ENCODE measurements at places on chromosomes 1 and 21.

DNA sequence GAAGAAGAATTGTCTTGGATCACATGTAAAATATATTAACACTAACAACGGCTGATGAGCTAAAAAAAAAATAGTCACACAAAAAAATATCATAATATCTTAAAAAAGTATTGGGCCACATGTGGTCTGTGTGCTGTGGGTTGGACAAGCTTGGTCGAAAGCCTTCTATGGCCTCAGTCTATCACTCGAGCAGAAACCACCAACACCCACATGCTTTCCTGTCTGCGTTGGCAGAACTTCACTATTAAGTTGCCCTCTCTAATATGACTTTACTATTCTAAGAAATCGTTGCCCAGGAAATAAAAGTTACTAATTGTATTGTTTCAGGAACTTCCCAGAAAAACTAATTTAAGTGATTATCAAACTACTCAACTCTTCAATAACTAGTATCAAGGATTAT, 28.2 kb upstream of the ETS2 start:
- DNase-seq: no peak

DNA sequence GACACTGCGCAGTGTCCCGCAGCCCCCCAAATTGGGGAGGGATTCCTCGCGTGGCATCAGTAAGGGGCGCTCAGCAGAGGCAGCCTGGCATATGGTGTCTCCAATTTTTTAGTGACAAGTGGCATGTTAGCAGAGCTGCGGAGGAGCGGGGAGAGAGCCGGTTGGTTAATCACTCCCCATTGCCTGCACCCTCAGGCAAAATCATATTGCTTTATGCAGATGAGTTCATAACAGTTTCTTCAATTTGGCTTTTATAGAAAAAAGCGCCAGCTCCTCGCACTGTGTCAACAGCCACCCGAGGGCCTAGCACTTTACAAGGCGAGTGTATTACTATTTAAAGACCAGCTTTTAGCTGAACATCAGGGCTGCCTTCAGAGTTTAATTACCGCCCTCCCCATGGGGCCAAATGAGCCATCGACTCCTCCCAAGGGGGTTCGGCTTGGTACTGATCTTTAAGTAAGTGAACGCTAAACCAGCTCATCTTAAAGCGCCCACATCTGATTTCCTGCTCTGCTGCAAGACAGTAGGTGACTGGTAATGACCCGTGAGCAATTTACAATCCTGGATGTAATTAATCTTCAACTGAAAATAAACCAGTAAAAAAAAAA, 298.9 kb downstream of the DSCAM start:
- DNase-seq: no peak

DNA sequence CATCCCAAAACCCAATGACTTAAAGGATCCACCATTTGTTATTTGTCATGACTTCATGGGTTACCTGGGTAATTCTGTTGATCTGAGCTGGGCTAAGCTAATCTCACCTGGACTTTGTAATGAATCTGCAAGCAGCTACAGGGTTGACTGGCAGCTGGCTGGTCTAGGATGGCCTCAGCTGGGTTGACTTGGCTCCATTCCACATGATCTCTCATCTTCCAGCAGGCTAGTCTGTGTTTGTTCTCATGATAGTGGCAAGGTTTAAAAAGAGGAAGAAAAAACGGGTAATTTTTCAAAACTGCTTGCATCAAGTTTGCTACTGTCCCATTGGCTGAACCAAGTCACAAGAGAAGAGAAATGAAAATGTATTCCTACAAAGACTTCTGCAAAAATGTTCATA, 24.8 kb upstream of the ZMYM4 start:
- no peak for DNase-seq

- no peak for DNase-seq
These were observed 6.5 kb upstream of the OLIG1 start for GRCh38 chr21:33063375-33063883.

DNA sequence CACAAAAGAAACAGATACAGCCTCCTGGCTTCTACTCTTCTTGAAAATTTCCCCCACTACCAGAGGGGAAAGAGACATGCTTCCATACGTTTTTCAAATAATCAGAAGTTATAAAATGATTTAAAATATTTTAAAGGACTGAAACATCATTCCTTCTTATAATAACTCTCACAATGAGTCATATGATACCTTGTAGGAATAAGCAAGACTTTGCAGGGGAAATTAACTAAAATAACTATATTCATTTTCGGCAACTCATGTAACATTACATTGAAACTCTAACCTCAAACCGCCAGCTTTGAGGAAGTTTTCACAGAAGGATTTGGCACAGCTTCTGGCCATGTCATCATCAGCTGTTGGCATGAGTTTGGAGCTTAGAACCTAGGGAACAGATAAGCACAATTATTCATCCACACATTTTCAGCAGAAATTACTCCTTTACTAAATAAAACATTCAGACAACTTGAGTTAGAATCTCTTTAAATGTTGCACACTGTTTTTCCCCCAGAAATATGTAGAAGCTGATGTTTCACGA, 85.9 kb downstream of the USP24 start:
- no peak for DNase-seq

GRCh38 chr1:23555986-23556634, 3.2 kb downstream of the ID3 start:
- DNase-seq: no peak

DNA sequence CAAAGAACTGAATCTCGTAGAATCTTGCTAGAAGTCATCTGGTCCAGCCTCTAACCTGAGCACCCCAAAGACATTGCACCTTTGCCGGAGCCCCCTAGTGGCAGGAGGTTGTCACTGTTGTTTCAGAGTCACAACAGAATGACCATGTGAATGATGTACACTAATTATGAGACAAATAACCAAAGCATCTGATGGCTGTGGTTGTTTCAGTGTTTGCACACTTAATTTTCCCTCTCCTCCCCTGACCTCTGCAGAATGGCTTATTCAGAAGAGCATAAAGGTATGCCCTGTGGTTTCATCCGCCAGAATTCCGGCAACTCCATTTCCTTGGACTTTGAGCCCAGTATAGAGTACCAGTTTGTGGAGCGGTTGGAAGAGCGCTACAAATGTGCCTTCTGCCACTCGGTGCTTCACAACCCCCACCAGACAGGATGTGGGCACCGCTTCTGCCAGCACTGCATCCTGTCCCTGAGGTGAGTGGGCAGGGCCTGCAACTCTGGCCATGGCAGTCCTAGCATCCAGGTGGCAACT, 26.4 kb downstream of the TRAF5 start:
- peak; percentile 31 for DNase-seq

- no peak for DNase-seq
These were observed 21.3 kb downstream of the FAM20B start for GRCh38 chr1:179046808-179047635.

DNA sequence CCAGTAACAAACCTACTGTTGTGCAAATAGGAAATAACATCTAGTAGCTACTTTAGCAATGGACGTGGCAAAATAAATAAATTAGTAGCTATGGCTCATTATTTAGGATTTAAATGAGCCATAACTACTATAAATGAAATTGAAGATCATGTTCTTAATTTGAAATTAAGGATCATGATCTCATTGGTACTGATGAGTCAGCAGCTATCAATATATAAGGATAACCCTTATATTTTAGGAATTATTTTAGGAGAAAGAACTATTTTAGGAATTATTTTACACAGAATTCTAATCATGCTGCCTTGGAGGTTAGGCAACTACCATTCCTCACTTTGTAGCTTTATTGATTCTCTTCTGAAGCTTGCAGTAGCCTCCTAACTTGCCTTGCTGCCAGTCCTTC, 24.0 kb downstream of the DR1 start:
- no peak for DNase-seq

DNA sequence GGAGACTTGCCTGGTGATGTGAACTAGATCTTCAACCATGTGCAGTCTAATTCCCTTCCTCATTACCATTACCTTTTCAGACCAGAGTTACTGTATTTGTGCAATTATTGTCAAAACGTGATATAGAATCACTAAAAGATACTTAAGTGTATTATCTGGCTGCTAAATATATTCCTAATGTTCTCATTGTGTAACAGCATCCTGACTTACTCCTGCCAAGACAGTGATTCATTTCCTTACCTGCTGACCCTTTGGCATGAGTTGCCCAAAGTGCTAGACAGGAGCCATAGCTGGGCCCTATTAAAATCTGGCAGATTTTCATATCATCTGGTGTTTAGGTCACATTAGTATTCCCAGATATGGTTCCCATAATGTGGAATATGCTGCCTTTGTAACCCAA, 598.3 kb upstream of the CAMK1G start:
- no peak for DNase-seq

- DNase-seq: no peak
These were observed 31.7 kb upstream of the LAX1 start for GRCh38 chr1:203733009-203733863.

GRCh38 chr1:23167353-23168078, 1.1 kb downstream of the LUZP1 start:
- peak; percentile 14 for DNase-seq

DNA sequence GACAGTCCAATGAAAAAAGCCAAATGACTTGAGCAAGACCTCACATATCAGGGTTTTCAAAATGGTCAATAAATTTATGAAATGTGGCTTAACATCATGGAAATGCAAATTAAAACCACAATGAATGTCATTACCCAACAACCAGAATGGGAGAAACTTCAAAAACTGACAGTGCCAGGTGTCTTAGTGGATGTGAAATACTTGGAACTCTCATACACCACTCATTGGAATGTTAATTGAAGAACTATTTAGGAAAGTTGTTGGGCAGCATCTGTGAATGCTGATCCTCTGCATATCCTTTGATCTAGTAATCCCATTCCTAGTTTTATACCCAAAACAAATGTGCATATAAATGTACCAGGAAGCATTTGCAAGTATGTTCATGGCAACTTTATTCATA, 19.2 kb upstream of the BACH1 start:
- DNase-seq: no peak

DNA sequence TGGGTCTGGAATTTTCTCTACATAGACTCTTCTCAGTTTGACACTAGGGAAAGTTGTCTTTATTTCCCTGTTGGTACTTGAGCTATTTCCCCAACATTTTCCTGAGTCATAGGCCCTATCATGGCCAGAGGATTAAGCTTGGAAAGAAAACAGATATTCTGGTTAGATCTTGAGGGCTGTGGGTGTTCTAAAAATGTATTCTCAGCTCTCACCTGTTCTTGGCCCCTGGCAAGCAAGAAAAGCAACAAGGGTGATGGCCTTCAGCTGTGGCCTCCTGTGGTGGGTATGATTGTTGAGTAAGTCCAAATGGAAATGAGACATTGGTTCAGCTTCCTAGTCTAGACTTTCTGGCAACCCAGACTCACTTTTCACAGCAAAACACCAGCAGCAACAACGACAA, 17.4 kb upstream of the LCE3A start:
- DNase-seq: no peak

- no peak for DNase-seq
These were observed 89.8 kb downstream of the MRPL37 start for GRCh38 chr1:54289712-54290233.

DNA sequence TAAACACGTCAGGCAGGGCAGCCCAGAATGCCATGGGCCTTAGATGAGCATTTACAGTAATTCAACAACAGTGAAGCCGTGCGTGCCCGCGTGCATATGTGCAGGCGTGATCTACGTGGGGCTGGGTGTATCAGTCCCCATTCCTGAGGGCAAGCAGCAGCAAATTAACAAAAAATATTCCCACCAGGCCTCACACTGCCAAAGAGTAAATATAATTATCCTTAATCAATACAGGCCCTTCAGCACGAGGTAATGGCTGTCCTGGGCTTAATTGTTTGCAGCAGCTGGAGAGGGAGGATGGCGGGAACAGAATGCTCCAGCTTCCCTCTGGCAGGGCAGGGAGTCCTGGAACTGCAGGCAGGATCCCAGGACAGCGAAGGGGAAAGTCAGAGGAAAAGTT, 91.8 kb downstream of the DDX20 start:
- no peak for DNase-seq

GRCh38 chr1:207875532-207875931, 35.4 kb downstream of the CD34 start:
- no peak for DNase-seq

DNA sequence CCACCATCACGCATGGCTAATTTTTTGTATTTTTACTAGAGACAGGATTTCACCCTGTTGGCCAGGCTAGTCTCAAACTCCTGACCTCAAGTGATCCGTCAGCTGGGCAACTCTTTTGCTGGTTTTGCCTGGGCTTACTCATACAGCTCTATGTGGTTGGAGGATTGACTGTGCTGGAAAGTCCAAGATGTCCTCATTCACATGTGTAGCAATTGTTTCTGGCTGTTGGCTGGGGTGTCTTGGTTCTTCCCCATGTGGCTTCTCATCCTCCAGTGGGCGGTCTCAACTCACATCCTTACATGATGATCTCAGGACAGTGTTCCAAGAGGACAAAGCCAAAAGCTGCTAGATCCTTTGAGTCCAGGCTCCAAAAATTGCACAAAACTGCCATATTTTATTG, 53.3 kb downstream of the TEX35 start:
- no peak for DNase-seq

DNA sequence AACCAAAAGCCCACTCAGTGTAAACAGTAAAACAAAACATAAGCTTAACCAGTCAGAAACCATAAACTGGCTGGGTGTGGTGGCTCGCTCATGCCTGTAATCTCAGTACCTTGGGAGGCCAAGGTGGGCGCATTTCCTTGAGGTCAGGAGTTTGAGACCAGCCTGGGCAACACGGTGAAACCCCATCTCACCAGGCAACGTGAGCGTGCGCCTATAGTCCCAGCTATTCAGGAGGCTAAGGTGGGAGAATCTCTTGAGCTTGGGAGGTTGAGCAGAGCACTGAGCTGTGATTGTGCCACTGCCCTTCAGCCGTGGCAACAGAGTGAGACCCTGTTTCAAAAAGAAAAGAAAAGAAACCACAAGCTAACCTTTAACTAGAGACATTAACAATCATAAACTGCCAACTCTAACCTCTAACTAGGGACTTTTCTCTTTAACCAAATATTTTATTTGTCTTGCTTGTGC, 13.1 kb upstream of the PRRC2C start:
- DNase-seq: no peak

GRCh38 chr1:41751804-41752513, 166.8 kb downstream of the HIVEP3 start:
- DNase-seq: no peak

GRCh38 chr1:161185732-161186311, 8.5 kb upstream of the B4GALT3 start:
- no peak for DNase-seq
